ENCODE measurements at places on chromosomes 6 and 20.

DNA sequence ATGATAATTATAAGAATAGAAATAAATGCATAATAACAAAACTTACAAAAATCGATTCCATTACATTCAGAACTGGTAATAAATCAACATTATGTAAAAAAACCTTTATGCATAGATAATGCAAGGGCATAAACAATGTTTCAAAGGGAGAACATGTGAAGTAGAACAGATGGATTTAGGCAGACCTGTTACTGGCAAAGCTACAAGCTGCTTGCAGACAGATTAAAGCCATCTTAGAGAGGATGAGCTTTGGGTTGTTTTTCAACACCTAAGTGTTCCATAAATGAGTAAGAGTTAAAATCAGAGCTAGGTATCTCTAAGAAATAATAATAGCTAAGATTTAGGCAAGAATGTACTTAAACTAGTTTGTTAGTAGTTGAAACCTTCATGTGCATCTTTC, 37.2 kb downstream of the SNAP25 start:
- no peak for ATAC-seq

GRCh38 chr6:107668743-107669474, 155.2 kb downstream of the SCML4 start:
- peak; percentile 41 for ATAC-seq

GRCh38 chr20:10180651-10181235, 37.9 kb upstream of the SNAP25 start:
- ATAC-seq, result no peak

GRCh38 chr6:36914227-36914794, 28.6 kb downstream of the C6orf89 start:
- no peak for ATAC-seq

- ATAC-seq, result no peak
Observed at GRCh38 chr6:33578164-33578563, 1.9 kb downstream of the BAK1 start.

- ATAC-seq, result no peak
Observed at GRCh38 chr6:88493717-88494116, 327.6 kb upstream of the CNR1 start.

DNA sequence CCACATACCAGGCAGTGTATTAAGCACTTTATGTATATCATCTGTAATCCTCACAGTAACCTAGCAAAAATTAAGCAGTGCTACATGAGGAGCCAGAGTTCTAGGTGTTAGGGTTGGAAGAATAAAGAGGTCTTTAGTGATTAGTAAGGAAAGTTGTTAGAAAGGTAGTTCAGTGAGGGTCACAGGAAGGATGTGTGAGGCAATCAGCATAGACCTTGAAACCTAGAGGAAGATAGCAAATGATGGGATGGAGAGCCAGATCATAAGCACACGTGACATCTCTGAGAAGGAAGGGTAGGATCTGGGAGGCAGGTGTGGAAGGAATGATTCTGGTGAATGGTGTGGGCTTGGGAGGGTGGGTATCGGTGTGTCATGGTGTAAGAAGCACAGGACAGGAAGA, 2.2 kb downstream of the KAT14 start:
- ATAC-seq, result no peak

GRCh38 chr6:22042706-22043105, 254.1 kb downstream of the PRL start:
- no peak for ATAC-seq
